ENCODE measurements at places on chromosomes 3 and 15. TPM values are rescaled to one million over a fixed set of nuclear protein-coding genes. Genes with fewer than 3 reads are reported as not detected.

Gene POLG
- polyA plus RNA-seq, result 40.1 TPM

Gene FETUB
- 0.17 TPM for polyA plus RNA-seq

Gene MYL3
- not detected for polyA plus RNA-seq

Gene APOD
- 0.86 TPM for polyA plus RNA-seq

Gene KLHL40
- polyA plus RNA-seq, result not detected

DNA sequence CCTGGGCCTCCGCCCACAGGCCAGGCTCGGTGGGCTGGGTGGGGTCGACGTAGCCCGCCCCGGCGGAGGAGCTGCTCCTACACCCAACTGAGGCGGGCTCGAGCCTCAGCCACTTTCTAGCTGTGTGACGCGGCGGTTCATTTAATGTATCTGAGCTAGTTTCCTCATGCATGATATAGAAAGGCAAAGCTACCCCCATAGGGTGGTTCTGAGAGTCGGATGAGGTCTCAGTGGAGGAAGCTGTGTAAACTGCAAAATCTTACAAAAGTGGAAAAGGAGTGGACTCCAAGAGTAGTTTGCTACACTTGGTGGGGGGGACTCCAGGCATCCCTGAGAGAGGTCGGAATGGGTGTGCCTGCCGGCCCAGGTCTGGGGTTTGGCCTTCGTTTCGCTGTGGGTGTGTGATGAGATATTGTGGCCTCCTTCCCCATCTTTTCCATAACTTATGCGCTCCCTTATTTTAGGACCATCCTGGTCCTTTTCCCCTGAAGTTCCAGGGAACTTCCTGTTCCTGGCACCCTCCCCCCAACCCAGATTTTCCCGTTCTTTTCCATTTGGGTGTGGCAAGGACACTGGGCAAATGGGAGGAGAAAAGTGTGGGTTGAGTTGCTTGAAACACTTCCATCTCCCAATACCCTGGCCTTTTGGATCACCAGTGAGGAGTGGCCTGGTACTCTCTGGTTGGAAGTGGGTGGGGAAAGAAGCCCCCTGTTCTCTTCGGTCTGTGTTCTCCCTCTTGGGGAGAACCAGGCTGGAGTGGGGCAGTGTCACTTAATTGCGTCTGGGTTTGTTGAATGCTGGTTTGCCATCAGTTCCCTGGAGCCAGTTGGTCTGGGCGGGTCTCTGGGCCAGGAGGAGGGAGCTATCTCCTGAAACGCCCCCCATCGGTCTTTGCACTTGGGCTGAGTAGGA lies 1.1 kb downstream of the PDIA5 start:
- no peak for DNase-seq

DNA sequence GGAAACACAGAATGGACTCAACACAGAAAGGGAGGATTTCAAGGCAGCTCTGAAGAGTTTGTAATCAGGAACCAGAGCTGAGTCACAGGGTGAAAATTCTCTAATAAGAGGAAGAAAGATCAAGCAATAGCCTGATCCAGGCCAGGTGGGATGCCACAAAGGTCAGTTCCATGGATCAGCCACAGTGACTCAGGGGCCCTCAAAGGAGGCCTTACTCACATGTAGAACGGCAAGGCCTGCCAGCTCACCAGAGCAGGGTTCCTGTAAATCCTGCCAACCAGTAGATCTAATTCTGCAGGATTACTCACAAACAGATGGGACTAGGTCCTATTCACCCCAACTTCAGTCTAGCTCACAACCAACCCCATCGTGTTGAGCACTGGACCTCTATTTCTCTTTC lies 78.3 kb upstream of the PPP2R3A start:
- DNase-seq, result peak; percentile 93

GRCh38 chr3:30285188-30286006 lies 321.0 kb upstream of the TGFBR2 start:
- DNase-seq, result no peak

- no peak for DNase-seq
These were observed 796.6 kb upstream of the GBE1 start for GRCh38 chr3:82558081-82558480.

- DNase-seq, result peak; percentile 83
These were observed at the start of gene SLC25A38 for GRCh38 chr3:39383045-39383880. Gene SLC25A38, plus strand, starts transcription at chr3:39383370. Its CDS starts 355 bp downstream, at chr3:39383725.

DNA sequence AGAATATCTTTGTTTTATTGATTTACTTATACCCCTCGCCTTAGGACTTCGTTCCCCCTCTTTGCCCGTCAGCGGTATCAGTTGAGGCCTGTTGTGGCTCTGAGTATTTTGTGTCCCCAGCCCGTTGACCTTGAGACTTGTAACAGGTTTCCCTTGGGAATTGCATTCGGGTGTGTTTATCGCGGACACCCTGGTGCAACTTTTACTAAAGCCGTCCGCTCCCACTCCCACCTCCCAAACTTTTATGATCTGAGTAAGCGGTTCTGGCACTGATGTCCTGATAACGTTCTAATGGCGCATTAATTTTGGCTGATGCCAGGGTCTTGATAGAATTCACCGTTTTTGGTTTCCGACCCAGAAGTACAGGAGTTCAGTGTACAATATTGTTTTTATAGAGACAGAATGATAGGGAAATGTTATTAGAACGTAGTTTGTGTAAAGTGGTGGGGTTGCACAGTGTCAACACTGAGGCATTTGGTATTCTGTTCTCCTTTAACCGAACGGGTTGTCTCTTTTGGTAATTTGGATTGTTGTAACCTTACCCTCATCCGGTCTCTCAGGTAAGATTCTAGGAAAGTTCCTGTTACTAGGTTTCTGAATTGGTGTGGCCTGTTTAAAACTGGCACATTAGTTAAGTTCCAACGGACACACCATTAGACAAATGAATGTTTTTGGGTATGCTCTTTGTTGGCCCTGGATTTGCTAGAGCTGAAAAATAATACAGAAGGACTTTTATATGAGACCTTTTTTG lies 47.8 kb downstream of the OIP5 start:
- DNase-seq, result peak; percentile 23
